RPMI7951 (cell line): ENCODE measurements at places on chromosomes 5 and 9. TPM values are rescaled to one million over a fixed set of nuclear protein-coding genes. Genes with fewer than 3 reads are reported as not detected.

SLC36A2 gene
- not detected in 2 replicates for total RNA-seq

FBXO4 gene
- total RNA-seq: 16.8 TPM in 2 replicates

CATSPER3 gene
- total RNA-seq: not detected in 2 replicates

PRR7 gene
- 13.9 and 20.8 TPM in 2 replicates for total RNA-seq

ENHO gene
- total RNA-seq: 0.29 and 0.48 TPM in 2 replicates

ORM2 gene
- not detected in 2 replicates for total RNA-seq

VLDLR gene
- 10.8 and 11.5 TPM in 2 replicates for total RNA-seq

OGN gene
- not detected in 2 replicates for total RNA-seq

STPG3 gene
- total RNA-seq: not detected in 2 replicates

UGT3A1 gene
- not detected in 2 replicates for total RNA-seq

GDA gene
- total RNA-seq: under 0.01 and 0.20 TPM in 2 replicates

INSYN2B gene
- total RNA-seq: 6.2 and 8.4 TPM in 2 replicates

GARIN3 gene
- not detected in 2 replicates for total RNA-seq
